ENCODE measurements at places on chromosomes 7 and 10. TPM values are rescaled to one million over a fixed set of nuclear protein-coding genes. Genes with fewer than 3 reads are reported as not detected.

The LLCFC1 gene
- 6.6 TPM for polyA plus RNA-seq

The SLIT1 gene
- 1.6 TPM for polyA plus RNA-seq

The CDHR3 gene
- 36.0 TPM for polyA plus RNA-seq

The TFR2 gene
- polyA plus RNA-seq: 2.7 TPM

The HMX2 gene
- polyA plus RNA-seq: 1.1 TPM

The CACNB2 gene
- 8.2 TPM for polyA plus RNA-seq

The GUSB gene
- polyA plus RNA-seq: 116 TPM

The EPHA1 gene
- 42.5 TPM for polyA plus RNA-seq

The TMEM273 gene
- 5.5 TPM for polyA plus RNA-seq

The GGCT gene
- polyA plus RNA-seq: 64.6 TPM

The LHFPL3 gene
- 8.4 TPM for polyA plus RNA-seq

The NUDT13 gene
- 4.8 TPM for polyA plus RNA-seq

The HOXA3 gene
- polyA plus RNA-seq: 19.1 TPM

The CARD11 gene
- 4.8 TPM for polyA plus RNA-seq

The CTNNA3 gene
- 2.3 TPM for polyA plus RNA-seq

The FAM131B gene
- 5.8 TPM for polyA plus RNA-seq

The C10orf62 gene
- polyA plus RNA-seq: 0.09 TPM

The VWC2 gene
- 0.63 TPM for polyA plus RNA-seq

The DDX21 gene
- polyA plus RNA-seq: 50.6 TPM

The IGFBP1 gene
- 0.12 TPM for polyA plus RNA-seq

The CDH23 gene
- 1.7 TPM for polyA plus RNA-seq

Measured in large intestine (tissue), 12 donors.